Pancreas (tissue), 10 donors: ENCODE measurements at places on chromosomes 6 and 20. TPM values are rescaled to one million over a fixed set of nuclear protein-coding genes. Genes with fewer than 3 reads are reported as not detected.

DNA sequence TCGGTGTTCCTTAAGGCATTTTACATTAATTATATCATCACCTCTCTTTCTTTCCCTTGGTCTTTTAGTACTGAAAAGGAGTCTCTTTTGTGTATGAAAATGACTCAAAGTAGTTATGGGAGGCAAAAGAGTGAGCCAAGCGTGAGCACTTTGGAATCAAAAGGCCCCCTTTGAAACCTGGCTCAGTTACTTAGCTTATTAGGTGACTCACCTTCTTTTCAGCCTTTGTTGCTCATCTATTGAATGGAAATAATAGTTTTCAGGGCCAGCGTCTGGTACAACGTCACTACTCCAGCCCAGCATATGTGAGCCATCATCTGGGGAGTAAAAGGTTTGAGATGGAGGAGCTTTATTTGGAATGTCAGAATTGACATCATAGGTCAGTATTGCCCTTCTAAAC lies 147.4 kb upstream of the SCGN start:
- no peak overlapping the region for H3K4me3 ChIP-seq
- H3K36me3 ChIP-seq: no peaks in the 10 kb centered on the region
- H3K4me1 ChIP-seq: no peaks in the 10 kb centered on the region
- H3K27ac ChIP-seq: no peak overlapping the region

The PKIG gene
- polyA plus RNA-seq: 40.2 TPM

DNA sequence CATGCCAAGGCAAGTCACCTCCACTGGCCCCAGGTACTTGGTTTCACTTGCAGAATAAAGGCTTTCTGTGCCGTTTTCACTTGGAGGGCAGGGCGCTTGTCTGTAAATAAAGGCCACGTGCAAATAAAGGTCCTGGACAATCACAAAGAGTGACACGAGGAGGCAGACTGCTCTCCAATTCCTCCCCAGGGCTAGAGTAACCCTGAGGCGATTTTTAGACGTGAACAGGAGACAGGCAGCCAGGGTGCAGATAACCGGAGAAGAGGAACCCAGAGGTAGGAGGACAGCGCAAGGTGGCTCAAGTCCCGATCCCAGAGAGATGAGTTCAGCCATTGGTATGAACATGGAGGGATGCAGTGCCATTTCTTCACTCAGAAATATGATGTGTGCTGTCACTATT lies 327.4 kb downstream of the KIF16B start:
- no peak overlapping the region for H3K27ac ChIP-seq
- no peaks in the 10 kb centered on the region for H3K4me1 ChIP-seq
- no peaks in the 10 kb centered on the region for H3K36me3 ChIP-seq
- no peak for DNase-seq
- H3K27me3 ChIP-seq: no peaks in the 10 kb centered on the region

The SLC17A2 gene
- polyA plus RNA-seq: 0.05 TPM

DNA sequence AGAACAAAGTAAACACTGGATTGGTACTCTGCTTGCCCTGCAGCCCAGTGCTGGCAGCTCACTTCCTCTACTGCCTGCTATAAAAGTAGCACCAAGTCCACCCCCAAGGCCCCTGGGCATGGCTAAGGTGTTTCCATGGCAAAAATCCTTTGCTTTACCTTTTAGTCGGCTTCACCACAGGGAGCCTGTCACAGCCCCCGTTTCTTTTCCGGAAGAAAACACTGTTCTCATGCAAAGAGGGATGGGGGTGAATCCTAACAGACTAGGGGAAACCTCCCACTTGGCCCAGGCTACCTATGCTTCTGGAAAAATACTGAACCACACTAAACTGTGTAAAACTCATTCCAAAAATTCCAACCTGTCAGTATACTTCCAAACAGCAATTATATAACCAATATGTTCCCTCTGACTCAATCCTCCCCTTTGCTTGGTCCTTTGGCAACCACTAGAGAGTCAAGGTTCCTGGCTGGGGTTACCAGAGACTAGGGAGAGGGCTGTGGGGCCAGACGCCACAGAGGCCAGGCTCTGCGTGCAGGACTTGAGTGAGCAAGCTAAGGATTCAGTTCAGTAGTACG lies 16.1 kb downstream of the PPIL1 start:
- H3K27ac ChIP-seq: no peak overlapping the region
- no peaks in the 10 kb centered on the region for H3K36me3 ChIP-seq
- H3K27me3 ChIP-seq: no peaks in the 10 kb centered on the region
- no peak overlapping the region for H3K4me3 ChIP-seq
- no peak for DNase-seq

DNA sequence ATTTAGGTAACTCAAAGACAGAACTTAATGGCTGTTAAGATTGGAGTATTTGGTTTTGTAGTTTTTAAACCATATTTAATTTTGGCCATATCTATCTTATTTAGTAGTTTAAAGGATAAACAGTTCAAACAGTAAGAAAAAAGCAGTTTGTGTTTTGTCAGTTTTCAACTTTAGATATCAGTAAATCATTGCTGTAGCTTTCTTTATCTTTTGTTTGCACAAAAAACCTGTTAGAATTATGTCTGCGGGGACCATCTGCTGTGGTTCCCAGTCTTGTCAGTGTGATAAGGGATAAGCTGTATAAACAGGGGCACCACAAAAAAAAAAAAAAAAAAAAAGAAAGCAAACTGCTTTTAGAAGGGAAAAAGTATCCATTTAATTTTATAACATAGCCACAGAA lies 40.9 kb downstream of the CDKAL1 start:
- no peak overlapping the region for H3K27ac ChIP-seq
- no peak for DNase-seq
- H3K4me3 ChIP-seq: no peak overlapping the region
- no peaks in the 10 kb centered on the region for H3K36me3 ChIP-seq

The SLC17A1 gene
- polyA plus RNA-seq: 0.16 TPM

The ZC2HC1B gene
- polyA plus RNA-seq: not detected

The SYCP2L gene
- 2.3 TPM for polyA plus RNA-seq

The PKHD1 gene
- 9.0 TPM for polyA plus RNA-seq

The PNRC1 gene
- 49.8 TPM for polyA plus RNA-seq

- no peak overlapping the region for H3K27ac ChIP-seq
- H3K36me3 ChIP-seq: no peaks in the 10 kb centered on the region
- no peak overlapping the region for H3K4me3 ChIP-seq
- H3K4me1 ChIP-seq: no peaks in the 10 kb centered on the region
Observed at GRCh38 chr6:107083047-107083768, 32.1 kb downstream of the BEND3 start.

GRCh38 chr20:18039063-18039462 lies 18.7 kb downstream of the OVOL2 start:
- no peaks in the 10 kb centered on the region for H3K36me3 ChIP-seq
- no peak for DNase-seq
- no peak overlapping the region for H3K27ac ChIP-seq
- no peaks in the 10 kb centered on the region for H3K27me3 ChIP-seq

The DYNLT2 gene
- 1.4 TPM for polyA plus RNA-seq

DNA sequence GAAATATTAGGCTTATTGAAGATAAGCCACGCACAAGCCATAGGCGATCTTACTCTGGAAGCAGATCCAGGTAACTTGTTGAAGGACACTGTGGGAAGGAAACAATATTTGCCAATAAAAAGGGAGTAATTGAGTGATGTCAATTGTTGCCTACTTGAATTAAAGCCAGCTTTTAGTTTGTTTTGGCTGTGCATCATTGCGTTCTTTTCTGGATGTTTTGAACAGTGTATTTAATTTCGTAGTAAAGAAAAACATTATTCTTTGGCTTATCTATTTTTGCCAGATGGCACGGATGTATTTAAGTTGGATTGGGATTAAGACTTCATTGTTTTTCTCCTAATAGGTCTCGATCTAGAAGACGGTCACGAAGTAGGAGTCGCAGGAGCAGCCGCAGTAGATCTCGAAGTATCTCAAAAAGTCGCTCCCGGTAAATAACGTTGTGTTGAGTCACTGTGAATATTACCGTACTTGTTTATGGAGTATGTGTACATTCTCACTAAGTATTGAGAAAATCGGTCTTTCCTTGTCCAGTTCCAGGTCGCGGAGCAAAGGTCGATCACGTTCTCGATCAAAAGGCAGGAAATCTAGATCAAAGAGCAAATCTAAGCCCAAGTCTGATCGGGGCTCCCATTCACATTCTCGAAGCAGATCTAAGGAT lies 2.6 kb downstream of the SRSF6 start:
- H3K4me3 ChIP-seq: no peak overlapping the region
- no peak overlapping the region for H3K27ac ChIP-seq
- no peaks in the 10 kb centered on the region for H3K36me3 ChIP-seq
- peaks cover 9% of the 10 kb centered on the region for H3K4me1 ChIP-seq
- H3K27me3 ChIP-seq: no peaks in the 10 kb centered on the region
- no peak for DNase-seq

- no peak within 1 kb of the TSS for H3K27ac ChIP-seq
- H3K36me3 ChIP-seq: no peaks in the 10 kb centered on the region
- no peaks in the 10 kb centered on the region for H3K27me3 ChIP-seq
- no peak within 1 kb of the TSS for H3K4me3 ChIP-seq
- no peaks in the 10 kb centered on the region for H3K4me1 ChIP-seq
- no peak for DNase-seq
Observed at GRCh38 chr20:37902504-37903313, at the start of gene VSTM2L. Gene VSTM2L, plus strand, starts transcription at chr20:37903127. Its CDS starts 224 bp downstream, at chr20:37903351.
